ENCODE measurements at places on chromosomes 1 and 21. TPM values are rescaled to one million over a fixed set of nuclear protein-coding genes. Genes with fewer than 3 reads are reported as not detected.

CCDC185 gene
- polyA plus RNA-seq = not detected

DNA sequence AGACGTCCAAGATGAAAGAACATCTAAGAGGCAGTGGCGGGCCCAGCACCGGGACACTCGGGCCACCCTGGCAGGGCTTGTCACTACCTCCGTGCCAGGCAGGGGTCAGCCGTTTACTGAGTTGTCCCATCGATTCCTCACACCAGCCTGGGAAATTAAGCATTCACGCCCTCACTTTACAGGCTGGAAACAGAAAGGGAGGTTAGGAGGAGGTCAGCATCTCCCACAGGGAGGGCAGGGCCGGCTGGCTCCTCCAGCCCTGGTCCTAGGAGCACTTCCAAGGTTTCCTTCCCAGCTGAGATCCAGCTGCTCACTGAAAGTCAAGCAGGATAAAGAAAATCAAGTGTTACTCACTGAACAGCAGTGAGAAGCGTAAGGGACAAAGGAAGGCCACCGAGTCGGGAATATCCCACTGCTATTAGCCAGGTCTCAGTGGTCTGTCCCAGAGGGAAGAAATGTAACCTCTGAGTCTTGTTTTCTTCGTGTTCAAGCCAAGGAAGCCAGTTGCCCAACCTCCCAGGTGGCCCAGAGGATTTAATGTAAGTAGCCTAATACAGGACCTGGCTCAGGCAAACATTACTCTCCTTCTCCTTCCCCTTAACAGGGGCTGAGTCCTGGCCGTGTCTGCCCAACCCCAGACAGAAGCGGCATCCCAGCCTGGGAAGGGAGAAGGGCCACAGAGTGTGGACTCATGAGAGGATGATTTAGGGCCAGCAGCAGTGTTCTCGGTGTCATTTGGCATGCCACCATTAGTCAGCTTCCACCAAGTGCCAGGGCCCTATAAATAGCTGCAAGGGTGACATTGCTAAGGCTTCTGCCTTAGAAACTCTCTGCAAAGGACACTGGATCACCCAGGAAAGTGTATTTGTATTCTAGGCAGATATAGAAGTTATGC, 203.1 kb upstream of the GALNT2 start:
- DNase-seq = no peak

DNA sequence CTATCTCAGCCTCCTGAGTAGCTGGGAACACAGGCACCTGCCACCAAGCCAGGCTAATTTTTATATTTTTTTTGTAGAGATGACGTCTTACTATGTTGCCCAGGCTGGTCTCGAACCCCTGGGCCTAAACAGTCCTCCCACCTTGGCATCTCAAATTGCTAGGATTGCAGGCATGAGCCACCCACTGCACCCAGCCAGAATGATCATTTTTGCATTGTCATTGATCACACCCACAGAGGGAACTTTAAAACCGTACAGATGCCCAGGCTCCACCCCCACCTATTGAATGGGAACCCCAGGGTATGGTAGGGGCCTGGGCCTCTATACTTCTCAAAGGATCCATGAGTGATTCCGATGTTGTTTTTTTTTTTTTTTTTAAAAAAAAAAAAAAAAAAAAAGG, 36.7 kb downstream of the ETNK2 start:
- DNase-seq = no peak

DNA sequence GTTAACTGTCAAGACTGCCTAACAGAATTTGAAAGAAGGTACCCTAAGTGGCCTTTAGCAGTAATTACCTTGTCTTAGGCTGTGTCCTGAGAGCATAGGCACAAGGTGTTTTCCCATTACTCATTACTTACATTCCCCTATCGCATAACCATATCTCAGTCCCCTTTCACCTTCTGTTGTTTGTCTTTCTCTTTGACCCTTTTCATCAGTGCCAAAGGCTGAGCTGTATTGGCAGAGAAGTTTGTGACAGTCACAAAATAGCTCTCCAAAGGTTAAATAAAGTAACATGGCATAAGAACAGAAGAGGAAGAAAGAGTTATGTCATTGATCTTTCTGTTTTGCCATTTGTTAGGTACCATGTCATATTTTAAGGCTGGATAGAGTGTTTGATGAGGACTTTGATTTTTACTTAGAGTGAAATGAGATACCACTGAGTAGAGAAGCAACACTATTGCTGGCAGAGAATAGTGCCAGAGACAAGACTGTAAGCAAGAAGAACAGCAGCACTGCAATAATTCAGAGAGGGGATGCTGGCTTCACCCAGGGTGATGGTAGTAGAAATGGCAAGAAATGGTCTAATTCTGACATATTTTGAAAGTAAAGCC, 497.8 kb downstream of the TTLL7 start:
- peak; percentile 9 for DNase-seq

Data from hepatocyte (in vitro differentiated cells).